ENCODE measurements at places on chromosomes 3 and 15. TPM values are rescaled to one million over a fixed set of nuclear protein-coding genes. Genes with fewer than 3 reads are reported as not detected.

DNA sequence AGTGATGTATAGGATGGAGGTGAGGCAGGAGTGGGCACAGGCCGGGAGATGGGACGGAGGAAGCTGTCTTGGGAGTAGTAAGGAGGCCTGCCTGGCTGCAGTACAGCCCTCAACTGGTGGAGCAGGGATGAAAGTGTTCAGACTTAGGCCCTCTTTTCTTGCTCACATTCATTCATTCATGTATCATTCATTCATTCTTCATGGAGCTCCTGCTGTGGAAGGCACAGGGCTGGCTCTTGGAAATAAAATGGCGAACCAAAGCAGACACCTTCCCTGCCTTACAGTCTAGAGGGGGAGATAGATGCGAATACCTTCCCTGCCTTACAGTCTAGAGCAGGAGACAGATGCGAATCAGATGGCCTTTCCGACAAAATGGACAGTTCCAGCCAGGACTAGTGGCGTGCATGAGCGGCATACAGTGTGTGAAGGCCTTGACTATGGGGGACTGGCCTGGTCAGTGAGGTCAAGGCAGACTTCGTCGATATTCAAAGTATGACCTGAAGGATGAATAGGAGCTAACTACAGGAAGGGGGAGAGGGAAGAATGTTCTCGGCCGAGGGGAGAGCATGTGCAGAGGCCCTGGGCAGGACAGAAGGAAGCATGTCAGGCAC is 143.2 kb upstream of the TLE3 start:
- no peak for DNase-seq

DNA sequence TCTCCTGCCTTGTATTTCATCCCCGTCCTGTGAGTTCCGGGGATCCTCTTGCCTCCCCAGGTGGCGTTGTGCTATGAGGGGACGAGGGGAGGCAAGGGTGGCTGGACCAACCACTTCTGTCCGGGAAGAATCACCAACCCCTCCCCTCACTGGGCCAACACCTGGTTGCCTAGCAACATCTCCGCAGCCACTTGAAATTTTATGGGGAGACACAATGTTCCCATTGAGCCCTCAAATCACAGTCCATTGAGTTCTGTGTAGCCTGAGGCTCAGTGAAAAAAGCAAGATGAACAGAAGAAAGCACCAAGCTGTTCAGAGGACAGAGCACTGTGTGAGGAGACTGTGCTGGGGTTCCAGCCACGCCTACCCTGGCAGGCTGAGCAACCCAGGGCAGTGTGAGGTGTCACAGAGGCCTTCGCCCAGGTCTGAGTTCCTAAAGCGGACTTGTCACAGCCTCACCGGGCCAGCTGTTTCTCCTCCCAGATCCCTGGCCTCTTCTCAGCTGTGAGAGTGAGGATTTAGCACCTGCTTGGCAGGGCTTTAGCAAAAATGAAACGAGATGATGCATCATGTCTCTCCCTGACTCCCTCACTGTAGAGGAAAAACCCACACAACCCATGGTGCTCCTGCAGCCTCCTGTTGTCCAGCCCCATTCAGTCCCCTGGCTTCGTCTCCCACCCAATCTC is 76.8 kb downstream of the ATP2B2 start:
- DNase-seq, result no peak

GRCh38 chr3:103510760-103511159 is 1075.9 kb downstream of the ZPLD1 start:
- no peak for DNase-seq

GRCh38 chr3:127483902-127484591 is 106.5 kb downstream of the TPRA1 start:
- no peak for DNase-seq

GRCh38 chr15:65041787-65042186 is 3.4 kb upstream of the SLC51B start:
- DNase-seq, result no peak

GRCh38 chr3:81651139-81651538 is 110.3 kb downstream of the GBE1 start:
- no peak for DNase-seq

- no peak for DNase-seq
Measured at GRCh38 chr3:111662907-111663306, 67.8 kb upstream of the ZBED2 start.

GRCh38 chr15:52262364-52262763 is 33.2 kb downstream of the MYO5C start:
- no peak for DNase-seq

GRCh38 chr3:48532271-48532976 is 24.2 kb downstream of the PFKFB4 start:
- no peak for DNase-seq

- no peak for DNase-seq
Measured at GRCh38 chr15:89693696-89694095, 3.1 kb downstream of the WDR93 start.

- DNase-seq, result no peak
Measured at GRCh38 chr3:37611771-37612170, 249.9 kb upstream of the CTDSPL start.

- DNase-seq, result no peak
Measured at GRCh38 chr3:190121383-190121782, 686 bp upstream of the P3H2 start.

GRCh38 chr3:121979734-121980449 is 42.2 kb downstream of the ILDR1 start:
- no peak for DNase-seq

DNA sequence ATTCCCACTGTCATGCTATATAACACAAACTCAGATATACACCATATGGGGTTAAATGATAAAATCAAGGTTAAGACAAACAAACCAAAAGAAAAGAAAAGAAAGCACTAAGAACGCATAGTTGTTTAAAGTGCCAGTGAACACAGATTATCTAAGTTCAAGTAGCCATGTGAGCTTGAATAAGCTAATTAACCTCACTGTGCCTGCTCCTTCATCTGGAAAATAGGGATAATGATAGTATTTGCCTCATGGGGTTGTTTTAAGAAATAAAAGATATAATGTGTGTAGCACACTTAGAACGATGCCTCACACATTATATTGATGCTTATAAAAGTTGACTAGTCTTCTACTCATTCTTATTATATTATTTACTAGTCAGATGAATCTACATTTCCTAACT is 72.6 kb upstream of the IL12A start:
- no peak for DNase-seq

Gene SOX14
- polyA plus RNA-seq, result not detected

Gene OR5K2
- polyA plus RNA-seq, result not detected

Gene SLC24A1
- 3.8 TPM for polyA plus RNA-seq

Gene ROBO2
- not detected for polyA plus RNA-seq

Gene SH2D7
- polyA plus RNA-seq, result not detected

Gene CYP1A2
- not detected for polyA plus RNA-seq

Gene EPB42
- not detected for polyA plus RNA-seq

Gene GABRA5
- polyA plus RNA-seq, result not detected

Gene GLDN
- not detected for polyA plus RNA-seq

Gene AP4E1
- 5.8 TPM for polyA plus RNA-seq

All from CD8-positive, alpha-beta memory T cell (primary cell).